Trophoblast cell (in vitro differentiated cells and primary cell): ENCODE measurements at places on chromosomes 3 and 15.

DNA sequence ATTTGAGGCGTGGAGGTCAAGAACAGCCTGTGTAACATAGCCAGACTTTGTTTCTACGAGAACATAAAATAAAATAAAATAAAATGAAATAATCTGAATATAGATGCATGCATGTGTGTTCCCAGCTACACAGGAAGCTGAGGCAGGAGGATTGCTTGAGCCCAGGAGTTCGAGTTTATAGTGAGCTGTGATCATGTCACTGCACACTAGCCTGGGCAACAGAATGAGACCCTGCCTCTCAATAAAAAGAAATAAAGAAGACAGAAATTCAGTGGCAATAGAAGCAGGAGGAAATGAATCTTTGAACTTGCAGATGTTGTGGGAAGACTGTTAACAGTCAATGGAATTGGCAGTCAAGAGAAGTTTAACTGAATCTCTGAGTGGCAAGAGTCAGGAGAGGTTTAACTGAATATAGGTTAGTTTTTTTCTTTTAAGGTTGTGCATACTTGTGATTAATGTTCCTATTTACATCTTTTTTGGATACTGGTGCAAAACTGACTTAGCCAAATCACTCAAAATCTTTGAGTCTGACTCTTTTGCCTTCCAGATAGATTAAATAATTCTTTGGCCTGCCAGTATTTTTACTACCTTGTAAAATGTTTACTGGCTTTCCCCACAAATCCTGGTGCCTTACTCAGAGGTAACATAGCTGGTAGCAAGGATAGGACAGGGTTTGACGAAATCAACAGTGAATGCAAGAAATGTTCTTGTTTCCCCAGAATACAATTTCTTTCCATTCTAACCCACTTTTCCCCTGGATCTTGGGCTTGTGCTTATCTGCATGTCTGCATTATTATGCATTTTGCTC, 361.4 kb downstream of the PDCD6IP start:
- no peak for DNase-seq

DNA sequence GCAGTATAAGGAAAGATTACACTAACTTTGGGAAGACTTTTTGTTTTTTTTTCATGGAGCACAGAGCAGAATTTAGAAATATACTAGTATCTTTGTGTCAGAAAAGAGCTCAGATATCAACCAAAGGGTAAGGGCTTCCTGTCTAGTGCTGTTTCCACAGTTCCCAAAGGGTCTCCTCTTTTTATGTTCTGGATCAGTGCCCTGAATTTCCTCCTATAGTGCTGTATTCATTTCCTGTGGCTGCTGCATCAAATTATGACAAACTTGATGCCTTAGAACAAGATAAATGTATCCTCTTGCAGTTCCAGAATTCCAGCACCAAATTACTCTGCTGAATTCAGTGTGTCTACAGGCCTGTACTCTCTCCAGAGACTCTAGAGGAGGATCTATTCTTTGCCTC, 219.8 kb upstream of the THRB start:
- no peak for DNase-seq

DNA sequence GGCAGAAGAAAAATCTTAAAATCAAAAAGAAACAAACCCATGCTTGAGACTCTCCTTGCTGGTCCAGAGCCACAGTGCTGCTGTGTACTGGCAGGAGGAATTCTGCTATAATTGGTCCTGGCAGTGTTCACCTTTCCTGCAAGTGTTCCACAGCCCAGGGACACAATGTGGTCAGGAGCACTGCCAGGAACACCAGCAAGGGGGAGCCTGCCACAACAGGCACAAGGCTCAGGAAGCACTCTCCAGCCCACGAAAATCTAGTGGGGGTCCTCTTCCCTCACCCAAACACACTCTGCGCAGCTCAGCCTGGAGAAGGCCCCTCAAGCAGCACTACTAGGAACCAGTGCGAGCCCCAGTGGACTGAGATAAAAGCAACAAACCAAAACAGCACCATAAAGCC, 92.9 kb downstream of the UBE3A start:
- no peak for DNase-seq

- DNase-seq = no peak
These were observed 29.8 kb downstream of the FBXL22 start for GRCh38 chr15:63626955-63627354.

- DNase-seq = no peak
These were observed 232.4 kb upstream of the WNT5A start for GRCh38 chr3:55719508-55719907.

DNA sequence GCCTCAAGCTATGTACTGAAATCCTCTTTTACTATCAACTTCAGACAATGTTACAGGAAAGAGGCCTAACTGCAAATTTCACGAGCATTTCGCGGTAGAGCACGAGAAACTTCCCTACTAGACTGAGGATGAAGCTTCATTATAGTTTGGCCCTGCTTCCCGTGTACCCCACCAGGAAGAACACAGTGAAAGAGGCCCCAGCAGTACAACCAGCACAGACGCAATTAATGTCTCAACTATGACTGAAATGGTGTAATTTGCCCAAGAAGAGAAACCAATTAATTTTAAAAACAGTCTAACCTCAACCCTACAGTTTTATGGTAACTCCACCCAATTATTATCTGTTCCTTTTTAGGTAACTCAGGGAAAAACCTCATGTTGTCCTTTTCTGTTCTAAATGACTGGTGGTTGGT, 12.1 kb downstream of the CHSY1 start:
- DNase-seq = no peak

- DNase-seq = peak; percentile 46
These were observed 120.7 kb upstream of the LINGO1 start for GRCh38 chr15:77753281-77753873.
